Endothelial cell (in vitro differentiated cells): ENCODE measurements at places on chromosomes 6 and 20. TPM values are rescaled to one million over a fixed set of nuclear protein-coding genes. Genes with fewer than 3 reads are reported as not detected.

- peaks cover 3% of the 10 kb centered on the region for H3K36me3 ChIP-seq
- no peak for DNase-seq
- peaks cover 2% of the 10 kb centered on the region for H3K4me1 ChIP-seq
- H3K27ac ChIP-seq: no peak overlapping the region
Measured at GRCh38 chr20:63072231-63072791, 65.5 kb upstream of the BHLHE23 start.

Gene VARS1
- total RNA-seq: 53.0 TPM

- no peaks in the 10 kb centered on the region for H3K36me3 ChIP-seq
- DNase-seq: no peak
- H3K27me3 ChIP-seq: no peaks in the 10 kb centered on the region
- H3K27ac ChIP-seq: no peak overlapping the region
- H3K4me1 ChIP-seq: peaks cover 4% of the 10 kb centered on the region
Measured at GRCh38 chr6:150521482-150521881, 78.2 kb upstream of the PLEKHG1 start.

DNA sequence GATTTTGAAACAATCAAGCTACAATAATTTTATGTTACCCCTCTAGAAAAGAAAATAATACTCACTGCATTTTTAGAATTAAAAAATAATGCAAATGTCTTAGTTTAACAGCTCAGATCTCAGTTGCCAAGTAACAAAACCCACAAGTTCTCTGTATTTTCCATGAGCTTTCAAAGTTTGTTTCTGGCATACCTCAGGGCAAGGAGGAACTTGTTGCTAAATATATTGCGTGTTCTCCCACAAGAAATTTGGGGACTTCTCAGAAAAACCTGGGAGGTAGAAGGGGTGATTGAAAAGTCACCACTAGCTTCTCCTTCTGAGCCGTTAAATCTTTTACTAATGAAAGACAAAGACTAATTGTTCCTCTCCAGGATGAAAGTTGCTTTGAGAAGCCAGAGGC lies 236.8 kb upstream of the MARCKS start:
- H3K27ac ChIP-seq: no peak overlapping the region
- no peak for DNase-seq
- H3K27me3 ChIP-seq: no peaks in the 10 kb centered on the region
- H3K4me3 ChIP-seq: no peak overlapping the region
- H3K4me1 ChIP-seq: no peaks in the 10 kb centered on the region
- no peaks in the 10 kb centered on the region for H3K36me3 ChIP-seq

DNA sequence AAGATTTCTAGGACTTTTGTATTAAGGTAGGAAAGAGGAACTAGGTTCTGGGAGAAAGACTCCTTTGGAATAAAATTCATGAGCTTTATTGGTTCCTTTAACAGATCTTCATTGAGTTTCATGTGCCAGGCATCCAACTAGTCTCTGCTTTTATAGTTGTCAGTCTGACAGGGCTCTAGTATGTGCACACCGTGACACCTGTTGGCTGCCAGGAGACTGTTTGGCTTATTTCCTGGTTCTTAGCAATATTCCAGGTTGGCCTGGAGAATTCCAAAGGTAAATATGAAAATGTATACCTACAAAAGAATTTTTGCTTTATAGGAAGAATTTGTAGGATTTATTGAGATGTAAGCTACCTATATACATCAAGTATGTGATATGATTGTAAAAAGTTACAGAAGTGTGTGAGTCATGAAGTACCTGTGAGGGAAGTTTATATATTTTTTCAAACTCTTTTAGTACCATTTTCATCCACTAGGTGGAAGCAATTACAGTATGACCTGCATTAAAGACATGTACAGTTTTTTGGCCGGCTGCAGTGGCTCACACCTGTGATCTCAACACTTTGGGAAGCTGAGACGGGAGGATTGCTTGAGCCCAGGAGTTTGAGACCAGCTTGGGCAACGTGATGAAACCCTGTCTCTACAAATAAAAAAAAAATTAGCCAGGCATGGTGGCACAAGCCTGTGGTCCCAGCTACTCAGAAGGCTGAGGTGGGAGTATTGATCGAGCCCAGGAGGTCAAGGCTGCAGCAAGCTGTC lies 35.2 kb downstream of the NDUFAF5 start:
- H3K36me3 ChIP-seq: peaks cover 3% of the 10 kb centered on the region
- DNase-seq: no peak
- H3K4me1 ChIP-seq: peaks cover 4% of the 10 kb centered on the region
- H3K27ac ChIP-seq: no peak overlapping the region
- peaks cover 2% of the 10 kb centered on the region for H3K27me3 ChIP-seq

DNA sequence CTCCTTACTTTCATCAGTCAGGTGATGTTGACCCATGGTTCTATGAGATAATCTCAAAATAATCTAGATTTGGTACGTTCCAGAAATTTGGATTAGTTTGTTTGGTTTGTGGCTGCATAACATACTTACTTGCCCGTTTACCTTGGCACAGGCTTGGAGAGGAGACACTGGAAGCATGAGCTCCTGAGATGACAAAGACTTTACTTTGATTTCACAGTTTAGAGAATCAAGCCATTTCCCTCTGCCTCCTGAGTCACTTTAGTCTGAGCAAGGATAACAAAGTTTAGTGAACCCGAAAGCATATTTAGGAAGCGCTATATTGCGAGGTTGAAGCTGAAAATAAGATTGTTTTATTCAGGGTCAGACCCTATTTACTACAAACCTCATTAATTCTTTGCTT lies 643.4 kb downstream of the QKI start:
- peaks cover 2% of the 10 kb centered on the region for H3K4me1 ChIP-seq
- peaks cover 4% of the 10 kb centered on the region for H3K36me3 ChIP-seq
- H3K27ac ChIP-seq: no peak overlapping the region
- no peak overlapping the region for H3K4me3 ChIP-seq
- H3K27me3 ChIP-seq: peaks cover 2% of the 10 kb centered on the region

DNA sequence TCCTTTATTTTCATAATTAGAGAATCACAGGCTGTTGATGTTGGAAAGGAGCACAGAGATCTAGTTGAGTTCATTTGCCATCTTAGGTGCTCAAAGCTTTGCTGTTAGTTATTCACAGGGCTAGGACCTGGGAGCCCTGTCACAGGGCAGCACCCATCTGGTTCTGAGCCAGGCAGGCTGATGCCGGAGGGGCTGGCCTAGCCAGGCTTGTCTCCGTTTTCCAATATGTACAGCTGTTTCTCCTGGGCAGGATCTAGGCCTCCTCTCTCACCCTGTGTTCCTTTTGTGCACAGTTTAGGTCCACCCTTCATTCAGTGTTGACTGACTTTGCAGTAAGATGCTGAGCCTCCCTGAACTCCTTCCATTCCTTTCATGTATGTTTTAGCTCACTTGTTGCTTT lies 33.4 kb downstream of the LRRC1 start:
- no peaks in the 10 kb centered on the region for H3K36me3 ChIP-seq
- H3K4me1 ChIP-seq: peaks cover 12% of the 10 kb centered on the region
- H3K4me3 ChIP-seq: no peak overlapping the region
